Activated CD4-positive, CD25-positive, alpha-beta regulatory T cell treated with anti-CD3 and anti-CD28 coated beads, Interleukin-2, amount 50 U/mL, for 72 hours (primary cell): ENCODE measurements at places on chromosomes 6 and 20.

DNA sequence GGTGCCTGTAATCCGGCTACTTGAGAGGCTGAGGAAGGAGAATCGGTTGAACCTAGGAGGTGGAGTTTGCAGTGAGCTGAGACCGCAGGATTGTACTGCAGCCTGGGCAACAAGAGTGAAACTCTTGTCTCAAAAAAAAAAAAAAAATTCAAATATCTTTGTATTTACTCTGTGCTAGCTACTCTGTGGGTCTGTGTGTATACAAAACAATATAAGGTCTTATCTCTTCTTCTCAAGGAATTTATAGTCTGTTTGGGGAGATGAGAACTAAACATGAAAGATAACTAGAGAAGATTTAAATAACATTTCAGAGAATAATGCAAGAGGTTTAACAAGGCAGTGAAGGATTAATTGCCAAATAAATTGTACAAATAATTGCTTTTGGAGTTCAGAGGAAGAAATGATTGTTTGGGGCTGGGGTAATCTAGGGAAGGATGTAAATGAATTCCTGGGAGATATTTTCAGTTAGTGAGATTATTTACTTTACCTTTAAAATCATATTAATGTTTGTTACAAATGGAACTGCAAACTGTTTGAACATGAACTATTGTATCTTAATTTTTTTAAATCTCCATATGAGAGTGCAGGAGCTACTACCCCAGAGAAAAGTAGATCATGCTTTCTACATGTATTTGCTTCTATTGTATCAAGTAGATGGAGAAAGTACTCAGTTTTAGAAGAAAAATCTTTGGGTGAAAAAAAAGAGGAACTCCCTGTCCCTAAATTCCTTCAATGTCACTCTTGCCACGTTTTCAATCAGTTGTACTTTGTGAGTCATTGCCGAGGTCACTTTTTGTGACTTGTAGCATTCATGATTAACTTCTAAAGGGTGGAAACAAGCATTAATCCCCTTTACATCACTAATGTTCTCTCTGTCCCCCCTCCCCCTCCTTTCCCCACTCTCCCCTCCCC lies 39.0 kb downstream of the NCOA3 start:
- DNase-seq, result no peak

DNA sequence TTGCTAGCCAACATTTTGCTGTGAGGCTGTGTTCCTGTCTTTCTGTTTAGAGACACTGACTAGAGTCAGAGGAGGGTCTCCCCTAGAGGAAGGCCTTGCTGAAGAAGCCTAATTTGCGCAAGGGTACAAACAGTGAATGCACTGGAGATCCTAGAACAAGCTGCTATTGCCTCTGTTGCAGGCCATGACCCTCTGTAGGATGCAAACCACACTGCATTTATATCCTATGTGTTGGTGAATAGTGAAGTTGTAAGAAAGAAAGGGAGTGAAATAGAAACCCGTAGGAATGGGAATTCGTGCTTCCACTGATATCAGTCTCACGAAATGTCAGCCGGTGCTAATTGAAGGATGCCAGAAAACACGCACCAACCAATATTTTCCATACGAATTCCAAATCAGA lies 88.2 kb downstream of the GJA1 start:
- no peak for DNase-seq

- peak; percentile 20 for DNase-seq
Measured at GRCh38 chr6:34521463-34522285, 34.5 kb downstream of the SPDEF start.

DNA sequence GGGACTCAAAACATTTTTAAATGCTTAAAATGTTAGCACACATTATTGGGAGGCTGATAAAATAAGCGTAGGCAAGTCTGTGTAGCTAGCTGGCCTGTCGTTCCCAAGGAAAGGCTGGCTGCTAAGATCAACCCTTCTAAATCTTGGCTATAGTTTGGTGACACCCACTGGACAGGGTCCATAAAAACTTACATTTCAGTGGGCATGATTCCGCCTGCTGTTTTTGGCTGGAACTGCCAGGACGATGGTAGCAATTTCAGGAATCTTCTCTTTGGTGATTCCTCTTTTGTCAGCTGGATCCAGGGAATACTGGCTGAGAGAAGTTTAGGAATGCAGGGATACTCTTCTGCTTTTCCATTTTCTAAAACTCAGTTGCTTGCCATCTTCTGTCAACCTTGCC lies 162.2 kb downstream of the NKAIN2 start:
- DNase-seq, result no peak

DNA sequence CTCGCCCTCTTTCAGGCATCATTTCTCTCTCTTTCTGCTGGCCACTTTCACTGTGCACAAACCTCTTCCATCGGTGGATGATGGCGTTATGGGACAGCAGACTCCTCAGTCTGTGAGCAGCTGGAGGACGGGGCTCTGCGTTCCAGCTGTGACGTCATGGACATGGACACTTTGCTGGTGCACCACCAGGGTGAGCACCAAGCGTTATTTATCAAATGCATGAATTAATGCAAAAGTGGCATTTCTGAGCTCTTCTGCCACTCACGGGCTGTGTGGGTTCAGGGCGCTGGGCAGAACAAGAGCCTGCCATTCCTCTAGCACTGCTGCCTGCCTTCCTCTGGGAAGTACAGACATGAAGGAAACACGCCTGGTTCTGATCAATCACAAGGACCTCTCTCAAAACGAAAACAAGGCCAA lies 82.9 kb upstream of the MPC1 start:
- no peak for DNase-seq

- no peak for DNase-seq
Measured at GRCh38 chr6:52186480-52186879, 305 bp downstream of the IL17A start.
